ENCODE measurements at places on chromosomes 3 and 15. TPM values are rescaled to one million over a fixed set of nuclear protein-coding genes. Genes with fewer than 3 reads are reported as not detected.

FANCD2OS gene
- not detected for total RNA-seq

SNAP23 gene
- 48.9 TPM for total RNA-seq

TMCO5A gene
- not detected for total RNA-seq

- DNase-seq, result no peak
Measured at GRCh38 chr3:172106037-172106954, 66.9 kb downstream of the FNDC3B start.

GRCh38 chr3:65288776-65289175 is 601.0 kb upstream of the ADAMTS9 start:
- no peak for DNase-seq

GRCh38 chr15:68224108-68224507 is 5.4 kb downstream of the CLN6 start:
- DNase-seq, result no peak

DNA sequence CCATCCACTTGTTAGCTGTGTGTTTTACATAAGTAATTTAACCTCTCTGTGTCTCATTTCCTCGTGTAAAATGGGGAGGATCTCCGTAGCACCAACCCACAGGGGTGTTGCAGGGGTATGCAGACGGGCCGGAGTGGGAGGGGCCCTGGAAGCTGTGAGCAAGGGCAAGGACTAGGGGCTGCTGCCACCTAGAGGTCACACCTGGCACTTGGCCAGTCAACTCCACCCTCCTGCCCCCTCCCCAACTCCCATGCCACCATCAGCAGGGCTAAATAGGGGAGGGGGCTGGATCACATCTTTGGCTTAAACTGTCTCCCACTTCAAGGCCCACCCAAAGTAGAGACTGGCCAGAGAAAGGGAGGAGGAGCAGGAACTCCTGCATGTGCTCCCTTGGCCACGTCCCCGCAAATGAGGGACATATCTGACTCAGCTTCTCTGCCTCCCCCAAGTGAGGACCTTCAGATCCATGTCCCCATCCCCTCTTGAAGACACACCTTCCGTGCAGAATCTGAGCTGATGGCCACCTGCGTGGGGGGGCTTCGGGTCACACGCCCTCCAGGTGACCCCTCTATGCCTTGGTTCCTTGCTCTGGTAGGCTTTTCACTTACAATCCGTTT is 2.6 kb downstream of the CCDC9B start:
- DNase-seq, result no peak

GRCh38 chr3:104102386-104102785 is 1264.3 kb upstream of the ALCAM start:
- peak; percentile 24 for DNase-seq

DNA sequence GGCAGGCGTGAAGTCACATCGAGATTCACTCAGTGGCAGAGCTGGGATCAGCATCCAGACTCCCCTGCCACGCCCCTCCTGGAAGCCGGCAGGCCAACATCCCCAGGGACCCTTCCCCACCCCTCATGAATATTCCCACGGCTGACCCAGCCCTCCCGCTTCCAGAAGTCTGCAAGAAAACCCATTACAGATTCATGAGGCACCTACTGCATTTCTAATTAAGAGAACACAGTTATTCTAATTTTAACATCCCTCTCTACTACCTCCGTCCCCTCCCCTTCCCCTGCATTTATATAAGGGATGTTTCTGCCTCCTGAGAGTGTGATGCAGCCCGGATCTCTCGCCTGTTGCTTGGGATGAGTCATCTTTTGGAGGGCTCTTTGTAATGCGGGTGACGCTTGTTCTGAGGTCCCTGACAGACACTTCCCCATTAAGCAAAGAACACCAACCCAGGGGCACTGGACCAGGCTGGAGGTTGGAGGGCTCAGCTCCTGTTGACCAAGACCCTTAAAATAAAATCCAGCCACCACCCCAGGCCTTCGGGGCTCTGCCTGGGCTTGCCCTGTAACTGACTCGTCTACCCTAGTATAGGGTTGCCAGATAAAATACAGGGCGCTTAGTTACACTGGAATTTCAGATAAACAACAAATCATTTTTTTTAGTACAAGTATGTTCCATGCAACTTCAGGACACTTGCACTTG is 118.7 kb downstream of the NUP210 start:
- DNase-seq, result no peak

DNA sequence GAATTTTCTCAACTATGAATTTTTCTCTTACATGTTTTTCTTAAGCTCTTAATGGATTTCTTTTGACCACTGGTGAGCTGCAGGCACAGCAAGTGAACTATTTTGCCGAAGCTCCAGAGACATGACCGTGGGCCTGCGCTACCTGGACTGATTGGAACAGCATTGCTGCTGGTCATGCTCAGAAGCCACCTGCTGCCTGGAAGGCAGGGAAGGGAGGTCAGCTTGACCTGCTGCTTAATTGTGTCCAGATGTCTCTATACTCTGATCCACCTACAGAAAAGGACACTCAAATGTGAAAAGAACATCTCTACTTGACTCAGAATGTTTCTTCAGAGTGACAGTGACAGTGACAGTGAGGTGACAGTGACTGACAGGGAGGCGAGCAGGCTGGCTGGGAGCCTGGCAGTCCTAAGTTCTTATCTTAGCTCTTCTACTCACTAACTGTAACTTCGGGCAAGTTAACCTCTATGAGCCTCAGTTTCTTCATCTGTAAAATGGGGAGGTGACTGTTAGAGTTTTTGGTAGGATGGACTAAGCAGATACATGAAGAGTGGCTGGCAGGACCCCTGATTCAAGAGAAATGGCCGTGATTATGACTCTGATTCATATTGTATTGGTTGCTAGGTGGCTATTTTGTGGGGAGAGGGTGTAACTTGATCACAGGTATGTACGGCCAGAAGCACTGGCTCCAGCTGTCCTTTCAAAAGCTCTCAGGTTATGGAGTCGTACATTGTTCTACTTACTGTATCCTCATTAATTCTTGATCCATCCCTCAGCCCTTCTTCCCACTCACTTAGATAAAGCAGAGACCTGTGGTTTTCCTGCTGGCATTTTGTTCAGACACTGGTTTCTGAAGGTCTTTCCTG is 54.8 kb upstream of the DLG1 start:
- no peak for DNase-seq

DNA sequence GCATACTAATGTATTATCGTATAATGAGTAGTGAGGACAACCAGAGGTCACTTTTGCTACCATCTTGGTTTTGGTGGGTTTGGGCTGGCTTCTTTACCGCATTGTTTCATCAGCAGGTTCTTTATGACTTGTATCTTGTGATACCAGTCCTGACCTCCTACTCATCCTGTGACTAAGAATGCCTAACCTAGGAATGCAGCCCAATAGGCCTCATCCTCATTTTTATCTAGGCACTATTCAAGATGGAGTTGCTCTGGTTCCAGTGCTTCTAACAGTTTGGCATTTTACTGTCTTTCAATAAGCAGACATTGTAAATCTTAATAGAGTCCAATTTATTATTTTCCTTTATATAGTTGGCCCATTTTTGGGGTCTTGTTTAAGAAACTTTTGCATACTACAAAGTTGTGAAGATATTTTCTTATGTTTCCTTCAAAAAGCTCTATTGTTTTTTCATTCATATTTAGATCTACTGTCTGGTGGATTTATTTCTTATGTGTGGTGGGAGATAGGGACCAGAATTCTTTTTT is 60.8 kb upstream of the RNU6-1 start:
- DNase-seq, result no peak

DNA sequence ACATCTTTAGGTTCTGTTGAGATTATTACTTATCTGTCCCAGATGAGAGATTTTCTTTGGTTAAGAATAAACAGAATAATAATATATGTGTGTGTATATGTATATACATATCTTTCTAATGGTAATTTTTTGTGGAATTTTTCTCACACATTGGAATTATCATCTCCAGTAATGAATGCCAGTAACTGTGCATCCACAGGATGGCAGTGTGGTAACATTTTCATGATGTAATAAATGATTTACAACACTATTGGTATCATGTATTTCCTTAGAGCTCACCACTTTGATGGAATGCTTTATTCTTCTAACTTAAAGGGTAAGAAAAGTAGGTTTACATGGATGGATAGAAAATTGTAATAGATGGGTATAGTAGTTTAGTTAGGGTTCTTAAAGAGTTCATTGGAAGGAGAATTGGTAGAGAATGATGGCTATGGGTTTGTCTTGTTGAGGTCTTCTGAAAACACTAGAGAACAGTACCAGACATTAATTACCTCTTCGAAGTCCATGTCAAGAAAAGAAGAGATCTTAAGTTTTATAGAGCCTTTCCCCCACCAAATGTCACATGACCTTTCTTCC is 78.1 kb downstream of the STT3B start:
- no peak for DNase-seq

Data from Panc1 (cell line).